Immature natural killer cell (primary cell): ENCODE measurements at places on chromosomes 4 and X. TPM values are rescaled to one million over a fixed set of nuclear protein-coding genes. Genes with fewer than 3 reads are reported as not detected.

FAM184B gene
- not detected for polyA plus RNA-seq

DNA sequence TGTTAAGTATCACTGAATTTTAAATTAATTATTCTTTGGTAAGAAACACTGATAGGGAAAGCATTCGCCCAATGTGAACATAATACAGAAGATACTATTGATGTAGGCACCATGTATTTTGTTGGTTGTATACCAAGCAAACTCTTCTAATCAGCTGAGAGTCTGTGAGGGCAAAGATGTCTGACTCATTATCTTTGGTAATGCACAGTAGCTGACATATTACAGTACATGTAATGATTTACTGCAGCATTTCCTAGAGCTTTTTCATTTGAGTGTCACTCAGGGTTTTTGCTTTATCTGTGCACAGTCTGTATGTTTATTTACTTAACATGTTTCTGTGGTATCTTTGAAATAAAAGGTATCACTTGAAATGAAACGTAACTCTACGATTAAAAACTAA is 49.2 kb downstream of the CENPVL3 start:
- no peak for DNase-seq

DNA sequence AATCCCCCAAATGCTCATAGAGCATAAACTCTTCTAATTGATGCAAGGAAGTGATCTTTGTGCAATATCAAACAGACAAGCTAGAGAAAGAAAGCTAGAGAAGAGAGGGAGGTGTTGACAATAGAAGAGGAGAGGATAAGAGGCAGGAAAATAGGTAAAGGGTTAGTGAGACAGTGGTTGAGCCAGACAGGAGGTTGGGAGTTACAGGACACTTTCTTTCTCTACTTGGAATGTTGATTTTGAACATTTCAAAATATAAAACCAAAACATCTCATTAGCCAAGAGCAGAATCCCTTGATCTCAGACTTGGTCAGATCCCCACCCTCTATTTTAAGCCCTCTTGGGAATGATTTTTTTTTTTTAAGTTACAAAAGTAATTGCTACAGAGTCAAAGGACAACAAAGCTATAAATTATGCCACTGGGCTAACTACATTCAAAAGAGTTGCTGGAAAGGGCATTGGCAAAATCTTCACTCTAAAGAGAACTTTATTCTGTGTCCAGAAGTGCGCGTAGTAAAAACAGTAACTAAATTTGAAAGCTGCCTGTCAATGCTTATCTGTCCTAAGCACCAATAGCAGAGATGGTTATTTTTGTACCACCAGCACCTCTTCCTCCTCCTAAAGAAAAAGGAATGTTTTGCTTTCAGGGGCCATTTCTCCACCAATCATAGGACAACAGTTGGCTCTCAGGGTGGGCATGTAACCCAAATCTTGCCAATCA is 133.8 kb downstream of the PDGFC start:
- no peak for DNase-seq

DNA sequence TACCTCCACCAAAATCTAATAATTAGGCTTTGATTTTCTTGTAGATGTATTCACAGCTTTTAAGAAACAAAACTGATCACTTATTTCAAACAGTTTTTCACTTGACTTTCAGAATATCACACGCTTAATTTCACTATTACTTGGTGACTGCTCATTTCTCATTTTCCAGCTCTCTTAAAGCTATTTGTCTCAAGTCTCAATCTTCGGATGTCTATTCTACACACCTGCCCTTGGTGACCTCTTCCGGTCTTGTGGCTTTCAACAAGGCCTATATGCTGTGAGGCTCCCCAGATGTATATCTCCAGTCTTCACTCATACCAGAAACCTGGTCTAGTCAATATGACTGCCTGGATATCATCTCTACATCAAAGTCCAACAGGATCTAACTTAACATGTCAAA is 34.9 kb upstream of the ANXA10 start:
- no peak for DNase-seq

GRCh38 chrX:139199933-139200332 is 330.6 kb upstream of the F9 start:
- DNase-seq, result no peak

- no peak for DNase-seq
These were observed 8.4 kb downstream of the FBXO8 start for GRCh38 chr4:174275101-174275500.

DNA sequence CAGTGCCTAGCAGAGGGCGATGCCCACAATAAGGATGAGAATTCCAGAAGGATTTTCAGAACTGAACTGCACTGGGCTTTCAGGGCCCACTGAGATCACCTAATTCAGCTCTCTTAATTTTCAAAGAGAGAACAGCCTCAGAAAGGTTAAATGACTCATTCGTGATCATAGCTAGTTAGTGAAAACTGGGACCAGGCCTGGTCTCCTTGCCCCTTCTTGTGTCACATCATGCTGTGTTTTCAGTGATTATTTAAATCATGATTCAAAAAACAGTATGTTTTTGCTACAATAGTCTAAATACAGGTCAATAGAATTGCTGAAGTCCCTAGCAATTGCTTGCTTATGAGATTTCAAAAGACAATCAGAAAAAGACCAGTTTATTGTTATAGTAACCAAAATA is 136.4 kb upstream of the PLAC1 start:
- DNase-seq, result no peak

ARMCX1 gene
- 0.21 TPM for polyA plus RNA-seq

DNA sequence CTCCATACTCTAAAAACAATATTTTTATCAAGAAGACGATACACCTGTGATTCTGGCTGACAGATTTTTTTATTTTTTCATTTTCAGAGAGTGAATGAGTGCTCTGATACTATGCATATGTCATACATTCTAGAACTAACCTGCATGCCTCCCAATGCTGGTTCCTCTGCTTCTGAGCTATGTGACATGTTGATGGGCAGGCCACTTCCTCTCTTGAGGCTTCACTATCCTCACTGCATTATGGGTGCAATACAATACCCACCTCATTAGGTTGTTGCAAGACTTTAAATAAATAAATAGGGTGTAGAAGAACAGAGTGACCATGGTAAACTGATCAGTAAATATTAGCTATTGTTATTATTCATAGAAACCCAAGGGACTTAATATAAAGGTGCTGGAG is 408.3 kb downstream of the HNRNPD start:
- DNase-seq, result no peak
